Left colon (tissue), 2 donors: ENCODE measurements at places on chromosomes 7 and 10. TPM values are rescaled to one million over a fixed set of nuclear protein-coding genes. Genes with fewer than 3 reads are reported as not detected.

DNA sequence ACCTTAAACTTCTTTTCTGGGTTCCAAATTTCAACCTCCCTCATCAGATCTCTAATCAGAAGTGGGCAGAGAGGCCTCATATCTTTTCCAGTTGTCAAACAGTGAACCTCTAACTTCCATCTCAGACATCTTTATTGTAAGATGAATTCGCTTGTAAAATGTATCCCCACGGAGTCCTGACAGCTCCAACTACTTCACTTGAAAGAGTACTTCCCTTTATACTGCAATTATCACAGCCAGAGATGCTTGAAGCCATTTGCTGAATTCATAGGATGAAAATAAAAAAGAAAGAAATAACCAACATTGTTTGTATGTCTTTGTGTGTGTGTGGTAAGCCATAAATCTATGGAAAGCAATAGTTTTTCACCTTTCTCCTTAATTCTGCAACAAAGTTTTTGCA lies 175.2 kb downstream of the GRM3 start:
- DNase-seq = no peak

The SEMA3D gene
- 2.6 TPM for total RNA-seq

The TRIM50 gene
- not detected for total RNA-seq

GRCh38 chr10:70232859-70233108 lies 445 bp downstream of the PPA1 start:
- DNase-seq = no peak

- DNase-seq = no peak
Observed at GRCh38 chr10:93369588-93370164, 112.5 kb downstream of the MYOF start.

The ZNF503 gene
- 9.9 TPM for total RNA-seq

The TSPAN13 gene
- 79.5 TPM for total RNA-seq

DNA sequence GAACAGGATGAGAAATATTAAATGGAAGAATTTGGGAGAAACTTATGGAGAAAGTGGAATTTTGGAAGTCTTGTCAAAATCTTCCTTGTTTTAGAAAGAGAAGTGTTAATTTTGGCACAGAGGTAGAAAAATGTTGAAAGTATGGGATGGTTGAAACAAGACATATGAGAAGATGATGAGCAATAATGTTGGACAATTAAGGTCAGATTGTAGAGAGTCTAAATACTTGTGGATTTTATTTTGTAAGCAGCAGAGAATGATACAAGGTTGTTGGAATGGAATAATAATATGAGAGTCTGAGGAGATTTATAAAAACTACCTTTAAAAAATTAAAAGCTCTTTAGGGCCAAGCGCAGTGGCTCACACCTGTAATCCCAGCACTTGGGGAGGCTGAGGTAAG lies 34.6 kb downstream of the PHTF2 start:
- DNase-seq = no peak

DNA sequence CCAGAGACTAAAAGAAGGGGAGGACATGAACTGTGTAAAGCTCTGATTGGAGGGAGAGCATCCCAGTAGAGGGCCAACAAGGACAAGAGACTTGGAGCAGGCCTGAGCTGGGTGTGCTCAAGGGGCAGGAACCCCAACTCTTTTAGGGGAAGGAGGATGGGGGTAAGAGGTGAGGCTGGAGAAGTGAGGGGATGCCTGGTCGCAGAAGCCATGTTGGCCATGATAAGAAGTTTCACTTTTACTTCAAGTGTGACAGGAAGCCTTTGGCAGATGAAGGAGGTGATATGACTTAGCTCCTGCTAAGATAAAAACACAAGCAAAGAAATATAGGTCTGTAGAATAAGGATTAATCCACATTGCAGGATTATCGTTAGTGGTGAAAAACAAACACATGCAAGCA lies 208.3 kb downstream of the JAZF1 start:
- no peak for DNase-seq

GRCh38 chr7:94092980-94093379 lies 88.8 kb upstream of the BET1 start:
- DNase-seq = no peak

- no peak for DNase-seq
Observed at GRCh38 chr7:128937271-128937646, 468 bp upstream of the IRF5 start.

The EPHA1 gene
- 18.2 TPM for total RNA-seq

The GIMAP5 gene
- total RNA-seq = 6.6 TPM

The AKR1C4 gene
- not detected for total RNA-seq

DNA sequence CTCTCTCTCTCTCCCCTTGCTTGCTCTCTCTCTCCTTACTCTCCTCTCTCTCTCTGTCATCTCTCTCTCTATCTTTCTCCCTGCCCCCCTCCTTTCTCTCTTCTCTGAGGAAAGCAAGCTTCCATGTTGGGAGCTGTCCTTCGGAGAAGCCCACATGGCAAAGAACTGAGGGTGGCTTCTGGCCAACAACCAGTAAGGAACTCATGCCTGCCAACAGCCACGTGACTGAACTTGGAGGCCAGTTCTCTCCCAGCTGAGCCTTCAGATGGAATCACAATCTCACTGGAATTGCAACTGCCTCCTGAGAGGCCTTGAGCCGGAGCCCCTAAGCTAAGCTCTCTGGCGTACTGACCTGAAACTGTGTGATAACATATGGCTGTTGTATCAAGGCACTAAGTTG lies 12.0 kb upstream of the DHTKD1 start:
- no peak for DNase-seq

The CNTNAP2 gene
- 3.5 TPM for total RNA-seq

GRCh38 chr10:50585921-50586739 lies 37.6 kb downstream of the SGMS1 start:
- no peak for DNase-seq

DNA sequence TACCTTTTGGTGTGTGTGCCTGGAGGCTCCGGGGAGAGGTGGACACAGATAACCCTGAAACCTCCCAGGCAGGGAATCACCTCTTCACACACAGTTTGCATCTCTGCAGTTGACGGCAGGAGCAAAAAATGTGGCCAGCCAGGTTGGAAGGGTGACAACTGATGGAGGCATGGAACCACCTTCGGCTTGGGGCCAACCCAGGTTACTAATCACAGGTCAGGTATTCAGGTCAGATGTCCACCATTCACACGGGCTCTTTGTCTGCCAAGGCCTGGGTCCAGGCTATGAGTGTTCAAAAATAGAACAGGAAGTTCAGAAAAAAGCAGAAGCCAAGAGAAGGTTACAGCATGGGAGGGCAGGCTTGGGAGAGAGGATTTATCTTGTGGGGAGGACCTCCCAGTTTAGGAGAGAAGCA lies 137.2 kb upstream of the EFCAB10 start:
- DNase-seq = no peak

DNA sequence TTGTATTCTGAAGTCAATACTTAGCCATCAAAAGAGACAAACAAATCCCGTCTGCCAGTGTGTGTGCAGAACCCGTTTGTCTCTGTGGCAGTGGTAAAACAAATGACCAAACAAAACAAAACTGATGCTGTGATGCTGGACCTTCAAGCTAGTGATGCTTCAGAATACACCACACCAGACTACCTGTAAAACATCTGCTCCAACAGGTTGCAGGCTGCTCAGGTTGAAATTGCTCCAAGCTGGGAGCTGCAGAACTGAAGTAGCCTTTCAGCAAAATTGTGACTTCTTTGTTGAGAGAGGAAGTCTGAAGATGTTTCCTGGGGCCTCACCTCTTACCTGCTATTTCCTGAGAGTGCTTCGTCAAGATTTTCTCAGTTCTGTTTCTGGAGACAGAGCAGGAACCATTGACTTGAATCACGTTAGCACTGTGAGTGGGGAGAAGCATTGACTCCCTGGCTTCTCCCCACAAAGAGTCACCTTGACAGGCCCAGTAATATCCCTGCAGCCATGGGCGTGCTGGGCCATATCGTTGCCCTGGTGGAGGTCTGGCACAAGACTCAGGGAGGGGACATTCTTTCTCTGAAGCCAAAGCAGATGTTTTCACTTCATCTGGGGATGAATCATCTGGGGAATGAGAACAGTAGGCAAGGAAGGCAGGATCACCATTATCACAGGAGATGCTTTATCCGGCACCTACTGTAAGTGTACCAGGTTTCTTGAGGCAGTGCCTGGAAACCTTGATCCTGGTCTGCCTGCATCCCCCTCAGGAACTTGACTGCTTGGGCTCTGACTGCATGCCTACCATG lies 80.2 kb downstream of the RBM20 start:
- DNase-seq = no peak

The SRRM3 gene
- 0.92 TPM for total RNA-seq

The ECHDC3 gene
- 10.5 TPM for total RNA-seq
